ENCODE measurements at places on chromosomes 16 and 17.
A peak's percentile ranks its signal among the peaks of the same experiment; 100 is the strongest.

GRCh38 chr16:30992931-30993816 lies 8.2 kb downstream of the HSD3B7 start:
- no peak overlapping the region for H3K27ac ChIP-seq
- H3K27me3 ChIP-seq, result no peaks in the 10 kb centered on the region
- peaks cover 4% of the 10 kb centered on the region for H3K36me3 ChIP-seq
- H3K4me3 ChIP-seq, result no peak overlapping the region
- no peak for DNase-seq
- peaks cover 13% of the 10 kb centered on the region for H3K4me1 ChIP-seq

- H3K4me1 ChIP-seq, result peaks cover 60% of the 10 kb centered on the region
- peak overlapping the region; percentile 98 for H3K27ac ChIP-seq
- H3K4me3 ChIP-seq, result no peak overlapping the region
- peaks cover 78% of the 10 kb centered on the region for H3K36me3 ChIP-seq
- no peaks in the 10 kb centered on the region for H3K27me3 ChIP-seq
Measured at GRCh38 chr17:63834431-63835166, 7.1 kb upstream of the FTSJ3 start.

- H3K4me3 ChIP-seq, result no peak overlapping the region
- no peaks in the 10 kb centered on the region for H3K27me3 ChIP-seq
- H3K27ac ChIP-seq, result no peak overlapping the region
- no peak for DNase-seq
- no peaks in the 10 kb centered on the region for H3K36me3 ChIP-seq
- H3K4me1 ChIP-seq, result no peaks in the 10 kb centered on the region
Measured at GRCh38 chr16:71276589-71277334, 12.4 kb downstream of the CMTR2 start.

DNA sequence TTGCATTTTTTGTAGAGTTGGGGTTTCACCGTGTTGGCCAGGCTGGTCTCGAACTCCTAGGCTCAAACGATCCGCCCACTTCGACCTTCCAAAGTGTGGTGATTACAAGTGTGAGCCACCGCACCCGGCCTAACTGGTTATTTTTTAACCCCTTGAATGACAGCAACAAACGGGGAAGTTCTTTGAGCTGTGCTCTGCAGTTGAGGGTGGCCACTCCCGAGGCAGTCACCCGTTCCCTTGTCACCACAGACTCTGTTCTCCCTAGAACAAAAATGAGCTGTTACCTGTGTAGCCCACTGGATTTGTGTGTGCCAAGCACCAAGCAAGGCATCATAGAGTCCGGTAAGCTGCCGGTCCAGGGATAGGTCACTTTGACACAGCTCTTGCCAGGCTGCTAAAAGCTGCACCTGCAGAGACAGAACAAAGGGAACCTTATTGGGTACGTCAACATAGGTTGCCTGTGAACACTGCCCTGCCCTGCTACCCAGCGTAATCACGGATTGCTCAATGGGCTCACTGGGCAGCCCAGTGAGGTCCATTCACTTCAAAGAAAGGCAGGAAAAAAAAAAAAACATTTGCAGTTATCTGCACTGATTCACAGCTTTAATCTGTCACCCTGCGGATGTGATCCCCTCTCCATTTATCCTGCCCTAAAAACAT lies 19.6 kb downstream of the COG7 start:
- no peak overlapping the region for H3K4me3 ChIP-seq
- peaks cover 68% of the 10 kb centered on the region for H3K36me3 ChIP-seq
- H3K27ac ChIP-seq, result no peak overlapping the region
- no peak for DNase-seq

DNA sequence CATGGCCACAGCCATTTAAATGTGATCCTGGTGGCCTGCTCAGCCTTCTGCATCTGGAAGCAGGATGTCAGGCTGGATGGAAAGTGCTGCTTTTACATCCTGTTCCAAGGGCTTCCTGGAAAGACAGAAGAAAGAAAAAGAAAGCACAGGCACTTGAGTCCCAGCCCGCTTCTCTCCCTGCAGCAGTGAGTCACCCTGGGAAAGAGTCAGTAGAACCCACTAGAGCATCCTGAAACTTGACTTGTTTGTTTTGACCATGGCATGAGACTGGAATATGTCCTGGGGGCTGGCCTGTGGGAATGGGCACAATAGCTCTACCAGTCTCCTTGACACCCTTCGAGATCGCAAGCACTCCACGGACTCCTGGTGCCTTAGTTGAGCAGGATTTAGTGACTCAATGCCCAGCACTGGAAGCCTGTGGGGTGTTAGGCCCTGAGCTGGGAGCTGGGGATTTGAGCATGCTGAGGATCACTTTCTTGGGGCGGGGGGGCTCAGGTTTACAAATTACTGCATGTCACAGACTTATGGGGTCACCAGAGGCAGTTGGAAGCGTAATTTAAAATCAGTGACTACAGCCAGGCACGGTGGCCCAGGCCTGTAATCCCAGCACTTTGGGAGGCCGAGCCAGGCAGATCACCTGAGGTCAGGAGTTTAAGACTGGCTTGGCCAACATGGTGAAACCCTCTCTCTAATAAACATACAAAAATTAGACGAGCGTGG lies 22.1 kb upstream of the GNA13 start:
- H3K27ac ChIP-seq, result peak overlapping the region; percentile 42
- peaks cover 41% of the 10 kb centered on the region for H3K4me1 ChIP-seq
- H3K27me3 ChIP-seq, result no peaks in the 10 kb centered on the region
- no peaks in the 10 kb centered on the region for H3K36me3 ChIP-seq
- DNase-seq, result no peak

- H3K27me3 ChIP-seq, result no peaks in the 10 kb centered on the region
- H3K27ac ChIP-seq, result no peak overlapping the region
- no peaks in the 10 kb centered on the region for H3K4me1 ChIP-seq
- H3K4me3 ChIP-seq, result no peak overlapping the region
- no peaks in the 10 kb centered on the region for H3K36me3 ChIP-seq
- no peak for DNase-seq
Measured at GRCh38 chr16:59601452-59601851, 867.3 kb upstream of the GOT2 start.

- DNase-seq, result no peak
- no peaks in the 10 kb centered on the region for H3K36me3 ChIP-seq
- no peak overlapping the region for H3K4me3 ChIP-seq
Measured at GRCh38 chr17:79619196-79619595, 8.3 kb upstream of the RBFOX3 start.

DNA sequence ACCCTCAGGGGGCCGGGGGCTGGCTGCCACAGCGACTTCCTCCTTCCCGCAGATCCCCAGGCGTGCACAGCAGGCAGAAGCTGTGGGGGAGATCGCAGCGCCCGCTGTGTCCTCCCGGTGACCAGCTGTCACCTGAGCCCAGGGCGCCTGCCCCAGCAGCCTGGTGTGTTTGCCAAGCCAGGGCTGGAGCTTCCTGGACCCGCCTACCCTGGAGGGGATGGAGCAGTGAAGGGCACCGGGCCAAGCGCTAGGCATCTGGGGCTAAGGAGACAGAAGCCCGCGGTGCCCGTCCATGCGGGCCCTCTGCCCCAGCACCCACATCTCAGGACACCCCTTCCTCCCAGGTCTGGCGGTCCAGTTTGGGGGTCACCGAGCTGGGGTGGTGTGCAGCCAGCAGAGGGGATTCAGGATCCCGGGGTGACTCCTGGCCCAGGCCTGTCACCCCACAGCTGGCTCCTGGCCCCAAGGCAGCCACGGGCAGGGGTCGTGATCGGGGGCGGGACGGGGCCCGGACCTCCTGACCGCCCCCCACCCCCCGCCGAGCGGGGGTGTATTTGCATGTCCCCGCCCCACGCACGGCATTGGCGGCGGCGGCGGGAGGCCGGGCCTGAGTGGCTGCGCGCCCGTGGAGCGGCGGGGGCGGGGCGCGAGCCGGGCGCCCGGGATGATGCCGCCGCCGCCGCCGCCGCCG lies at the start of gene RAB26:
RAB26 (plus strand) TSS at position 645 of the 691 bp plus-strand sequence. CDS start 159 bp downstream, outside the sequence.
- DNase-seq, result no peak
- H3K4me3 ChIP-seq, result peak within 1 kb of the TSS; percentile 53
- peaks cover 12% of the 10 kb centered on the region for H3K36me3 ChIP-seq
- no peaks in the 10 kb centered on the region for H3K27me3 ChIP-seq
- peak within 1 kb of the TSS; percentile 81 for H3K27ac ChIP-seq
- peaks cover 47% of the 10 kb centered on the region for H3K4me1 ChIP-seq
